ENCODE measurements at places on chromosomes 1 and 21.

DNA sequence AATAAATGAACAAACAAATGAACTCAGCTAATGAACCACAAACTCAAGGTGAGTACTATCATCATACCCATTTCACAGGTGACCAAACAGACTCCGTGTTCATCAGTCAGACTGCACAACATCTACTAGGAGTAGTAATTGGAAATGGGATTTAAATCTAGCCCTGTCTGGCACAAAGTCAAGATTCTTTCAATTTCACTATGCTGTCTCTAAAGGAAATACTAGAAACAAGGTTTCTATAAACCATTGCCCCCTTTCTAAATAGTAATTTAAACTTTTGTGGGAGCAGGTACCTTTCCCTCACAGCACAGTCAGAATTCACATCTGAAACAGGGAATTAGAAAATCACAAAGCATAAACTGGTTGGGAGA, 160.3 kb downstream of the TGFBR3 start:
- no peak for DNase-seq

- DNase-seq, result no peak
These were observed 141.7 kb downstream of the GALNT2 start for GRCh38 chr1:230208619-230209261.

GRCh38 chr1:26388791-26389445, 16.4 kb upstream of the ZNF683 start:
- DNase-seq, result no peak

DNA sequence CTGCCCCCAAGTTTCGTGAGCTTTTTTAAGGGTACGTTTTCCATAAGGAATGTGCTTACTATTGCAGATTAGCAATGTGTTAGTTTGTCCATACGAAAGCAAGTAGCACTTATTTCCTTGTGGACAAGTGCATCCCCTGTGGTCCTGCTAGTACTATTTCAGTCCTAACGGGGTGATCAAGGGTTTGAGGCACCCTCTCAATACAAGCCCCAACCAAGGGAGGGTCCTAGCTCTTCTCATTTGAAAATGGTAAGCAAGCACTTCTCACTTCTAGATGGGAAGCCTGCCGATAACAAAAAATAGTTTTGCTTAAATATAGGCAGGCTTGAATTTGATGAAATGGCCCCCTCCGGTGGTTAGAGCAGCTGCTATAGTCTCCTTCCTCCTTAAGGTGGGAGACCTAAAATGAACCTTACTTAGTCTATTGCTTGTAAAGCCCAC, 64.0 kb upstream of the HMCN1 start:
- DNase-seq, result peak; percentile 73

- DNase-seq, result peak; percentile 95
These were observed 23.4 kb downstream of the LDLRAP1 start for GRCh38 chr1:25566730-25567341.

GRCh38 chr1:60563777-60564535, 490.4 kb upstream of the C1orf87 start:
- no peak for DNase-seq

- no peak for DNase-seq
These were observed 46.0 kb upstream of the PLA2G4A start for GRCh38 chr1:186782791-186783190.

DNA sequence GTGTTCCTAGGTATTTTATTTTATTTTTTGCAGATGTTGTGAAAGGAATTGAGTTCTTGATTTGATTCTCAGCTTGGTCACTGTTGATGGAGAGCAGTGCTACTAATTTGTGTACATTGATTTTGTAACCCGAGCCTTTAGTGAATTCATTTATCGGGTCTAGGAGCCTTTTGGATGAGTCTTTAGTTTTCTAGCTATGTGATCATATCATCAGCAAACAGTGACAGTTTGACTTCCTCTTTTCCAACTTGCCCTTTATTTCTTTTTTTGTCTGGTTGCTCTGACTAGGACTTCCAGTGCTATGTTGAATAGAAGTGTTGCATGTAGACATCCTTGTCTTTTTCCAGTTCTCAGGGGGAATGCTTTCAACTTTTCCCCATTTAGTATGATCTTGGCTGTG, 138.9 kb downstream of the LHX8 start:
- DNase-seq, result no peak

DNA sequence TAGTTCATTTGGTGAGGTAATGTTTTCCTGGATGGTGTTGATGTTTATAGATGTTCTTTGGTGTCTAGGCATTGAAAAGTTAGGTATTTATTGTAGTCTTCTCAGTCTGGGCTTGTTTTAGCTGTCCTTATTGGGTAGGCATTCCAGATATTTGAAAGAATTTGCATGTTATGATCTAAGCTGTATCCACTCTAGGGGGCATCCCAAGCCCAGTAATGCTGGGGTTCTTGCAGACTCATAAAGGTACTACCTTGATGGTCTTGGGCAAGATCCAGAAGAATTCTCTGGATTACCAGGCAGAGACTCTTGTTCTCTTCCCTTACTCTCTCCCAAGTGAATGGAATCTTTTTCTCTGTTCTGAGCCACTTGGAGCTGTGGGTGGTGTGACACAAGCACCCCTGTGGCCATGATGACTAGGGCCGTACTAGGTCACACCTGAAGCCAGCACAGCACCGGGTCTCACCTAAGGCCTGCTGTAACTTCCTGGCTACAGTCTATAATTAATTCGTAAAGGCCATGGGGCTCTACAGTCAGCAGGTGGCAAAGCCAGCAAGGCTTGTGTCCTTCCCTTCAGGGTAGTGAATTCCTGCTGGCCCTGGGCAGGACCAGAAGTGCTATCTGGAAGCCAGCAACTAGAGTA, 74.8 kb upstream of the PDE4B start:
- DNase-seq, result peak; percentile 59

GRCh38 chr1:118254001-118254400, 69.0 kb upstream of the SPAG17 start:
- DNase-seq, result no peak

- peak; percentile 39 for DNase-seq
These were observed 168.8 kb downstream of the ZSCAN20 start for GRCh38 chr1:33641104-33641830.

GRCh38 chr1:84847253-84848250, 45.5 kb downstream of the LPAR3 start:
- peak; percentile 95 for DNase-seq

- DNase-seq, result no peak
These were observed 8.4 kb downstream of the TRAF5 start for GRCh38 chr1:211334986-211335385.

- DNase-seq, result no peak
These were observed 28.0 kb downstream of the PADI2 start for GRCh38 chr1:17091252-17091651.

DNA sequence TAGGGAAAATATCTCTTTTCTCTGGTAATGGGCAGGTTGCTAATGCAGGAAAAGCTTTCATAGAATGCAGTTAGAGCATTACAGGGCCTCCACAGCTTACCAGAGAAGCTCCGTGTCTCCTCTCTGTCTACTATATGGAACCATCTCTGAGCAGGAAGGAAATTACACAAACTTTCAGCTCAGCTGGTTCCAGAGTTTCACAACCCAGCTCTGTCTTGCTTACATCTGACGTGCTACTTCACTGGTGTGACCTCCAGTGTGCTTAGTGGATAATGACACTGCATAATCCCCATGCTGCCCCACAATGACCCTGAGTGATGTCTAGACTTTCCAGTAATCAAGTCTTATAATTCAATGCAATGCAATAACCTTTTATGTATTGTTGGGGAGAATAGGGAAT, 4.3 kb upstream of the FGGY start:
- DNase-seq, result peak; percentile 16

GRCh38 chr1:61097317-61097716, 15.0 kb downstream of the NFIA start:
- DNase-seq, result peak; percentile 55

DNA sequence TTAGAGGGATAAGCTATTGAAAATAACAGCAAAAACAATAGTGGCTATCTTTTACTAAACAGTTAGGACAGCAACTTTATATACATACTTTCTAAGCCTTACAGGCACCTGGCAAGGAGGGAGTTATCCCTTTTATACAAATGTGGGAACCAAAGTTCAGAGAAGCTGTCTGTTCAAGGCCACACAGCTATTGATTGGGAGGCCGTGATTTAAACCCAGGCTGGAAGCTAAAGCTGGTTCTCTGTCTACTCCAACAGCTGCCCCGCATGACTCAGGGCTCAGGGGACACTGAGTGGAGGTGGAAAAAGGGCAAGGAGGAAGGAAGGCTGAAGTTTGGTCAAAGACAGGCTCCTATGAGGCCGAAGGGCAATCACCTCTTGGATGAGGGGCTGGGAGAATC, 26.7 kb downstream of the KCNA2 start:
- DNase-seq, result no peak

DNA sequence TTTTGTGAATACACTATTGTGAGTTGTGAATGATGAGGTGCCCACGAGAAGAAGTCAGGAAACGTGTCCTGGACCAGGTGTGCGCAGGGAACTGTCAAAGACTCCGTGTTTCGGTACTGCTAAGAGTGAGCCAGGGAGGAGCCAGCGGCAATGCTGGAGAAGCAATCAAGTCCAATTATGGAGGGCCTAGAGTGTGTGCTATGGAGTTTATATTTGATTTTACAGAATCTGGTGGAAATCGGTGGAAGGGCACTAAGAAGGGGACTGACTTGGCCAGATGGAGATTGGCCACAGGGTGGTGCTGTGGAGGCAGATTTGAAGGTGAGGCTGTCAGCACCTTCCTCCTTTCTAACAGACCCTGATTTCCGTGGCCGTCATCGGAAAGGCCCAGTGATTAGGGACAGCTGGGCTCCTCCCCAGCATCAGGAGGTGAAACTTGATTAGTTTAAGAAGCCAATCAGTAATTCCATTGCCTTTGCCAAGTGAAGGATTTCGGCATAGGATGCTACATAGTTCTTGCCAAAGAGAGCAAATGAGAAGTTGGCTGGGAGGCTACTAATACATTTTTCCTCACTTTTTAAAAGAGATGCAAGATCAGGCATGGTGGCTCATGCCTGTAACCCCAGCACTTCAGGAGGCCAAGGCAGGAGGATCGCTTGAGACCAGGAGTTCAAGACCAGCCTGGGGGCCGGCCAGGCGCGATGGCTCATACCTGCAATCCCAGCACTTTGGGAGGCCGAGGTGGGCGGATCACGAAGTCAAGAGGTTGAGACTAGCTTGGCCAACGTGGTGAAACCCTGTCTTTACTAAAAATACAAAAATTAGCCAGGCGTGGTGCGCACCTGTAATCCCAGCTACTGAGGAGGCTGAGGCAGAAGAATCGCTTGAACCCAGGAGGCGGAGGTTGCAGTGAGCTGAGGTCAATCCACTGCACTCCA, 7.0 kb downstream of the PTCH2 start:
- peak; percentile 80 for DNase-seq
